ENCODE measurements at places on chromosomes 5 and 9.

GRCh38 chr5:65825408-65826328 is 100.7 kb upstream of the ERBIN start:
- no peak for DNase-seq

DNA sequence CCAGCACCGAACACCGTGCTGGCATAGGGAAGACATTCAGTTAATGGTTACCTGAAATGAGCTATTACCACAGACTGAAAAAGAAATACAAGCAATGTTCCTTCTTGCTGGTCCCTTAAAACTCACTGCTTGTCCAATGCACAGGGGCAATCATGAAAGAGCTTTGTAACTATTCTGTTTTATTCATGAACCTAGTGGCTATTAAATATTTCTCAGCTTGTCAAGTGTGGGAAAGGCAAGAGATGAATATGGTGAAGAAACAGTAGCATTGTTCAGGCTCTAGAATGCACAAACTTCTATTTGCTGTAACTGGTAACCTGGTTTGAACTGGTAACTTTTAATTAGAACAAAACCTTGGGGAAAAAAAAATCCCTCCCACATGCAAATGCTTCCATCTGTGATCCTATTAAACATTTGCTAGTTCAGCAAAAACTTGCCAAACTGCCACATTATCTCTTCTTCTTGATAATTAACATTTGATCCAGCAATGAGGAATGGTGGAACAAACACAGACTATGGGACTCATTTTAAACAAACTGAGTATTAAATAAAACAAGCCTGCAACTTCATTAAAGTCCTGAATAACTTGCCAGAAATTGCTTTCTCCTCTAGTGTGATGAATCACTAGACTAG is 36.1 kb downstream of the YIPF5 start:
- no peak for DNase-seq

- DNase-seq = no peak
These were observed 98.1 kb downstream of the SREK1 start for GRCh38 chr5:66242050-66242715.

DNA sequence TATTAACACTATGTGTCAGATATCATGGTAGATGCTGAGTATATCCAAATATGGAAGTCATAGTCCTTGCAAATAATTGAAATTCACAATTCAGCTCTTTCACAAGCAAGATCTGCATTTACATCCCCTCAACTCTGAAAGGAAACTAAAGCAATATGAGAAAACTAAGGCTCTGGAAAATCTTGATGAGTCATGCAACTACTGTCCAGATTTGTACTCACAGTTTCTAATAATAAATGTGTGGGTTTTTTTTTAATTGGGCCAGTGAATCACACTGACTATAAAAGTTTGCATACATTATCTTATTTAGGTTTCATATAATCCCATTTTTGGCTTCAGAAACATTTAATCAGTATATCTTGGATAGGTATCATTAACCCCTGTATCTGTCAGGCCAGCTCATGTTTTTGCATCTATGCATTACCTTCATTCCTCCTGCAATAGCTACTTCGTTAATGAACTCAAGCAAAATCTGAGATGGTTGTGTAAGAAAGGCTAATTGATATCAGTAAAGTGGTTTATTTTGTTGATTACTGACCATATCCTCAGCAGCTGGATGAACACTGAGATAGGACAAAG is 58.7 kb upstream of the PRR16 start:
- DNase-seq = no peak
